ENCODE measurements at places on chromosomes 5 and 9.

DNA sequence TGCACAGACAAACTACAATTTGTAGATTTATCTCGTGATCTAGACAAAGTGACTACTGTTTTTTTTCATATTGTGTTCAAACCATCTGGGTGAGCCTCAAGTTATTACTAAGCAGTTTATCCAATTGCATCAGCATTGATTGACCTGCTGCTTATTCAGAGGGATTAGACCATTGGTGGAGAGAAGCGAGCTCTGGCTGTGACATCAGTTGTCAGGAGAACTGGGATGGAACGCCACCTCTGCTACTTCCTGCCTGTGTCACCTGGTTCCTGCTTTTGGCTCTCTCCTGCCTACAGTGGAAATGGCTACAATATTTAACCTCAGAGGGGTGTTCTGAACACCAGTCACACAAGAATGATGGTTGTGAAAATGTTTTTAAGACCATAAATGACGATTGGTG is 12.1 kb downstream of the NR4A3 start:
- DNase-seq = no peak

DNA sequence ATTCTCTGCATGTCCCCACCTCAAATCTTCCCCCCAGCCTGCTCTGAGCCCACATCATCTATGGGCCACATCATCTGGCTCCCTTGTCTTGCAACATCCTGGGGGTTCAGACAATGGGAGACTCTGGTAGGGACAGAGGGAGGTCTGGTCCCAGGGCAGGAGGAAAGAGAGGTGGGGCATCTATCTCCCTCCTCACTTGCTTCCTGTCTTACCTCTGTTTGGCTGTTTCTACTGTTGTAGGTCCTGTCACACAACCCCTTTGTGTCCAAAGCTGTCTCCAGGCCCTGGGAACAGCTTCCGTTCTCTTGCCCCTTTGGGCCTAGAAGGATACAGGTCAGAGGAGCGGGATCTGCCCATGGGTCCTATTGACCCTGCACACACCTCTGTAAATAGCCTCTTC is 227.2 kb downstream of the NSG2 start:
- no peak for DNase-seq

- DNase-seq = no peak
Observed at GRCh38 chr5:4514067-4514648, 626.0 kb upstream of the ADAMTS16 start.

GRCh38 chr5:89471541-89471940 is 588.6 kb upstream of the MEF2C start:
- no peak for DNase-seq

- DNase-seq = no peak
Observed at GRCh38 chr5:151870820-151871219, 53.8 kb downstream of the GLRA1 start.

- DNase-seq = no peak
Observed at GRCh38 chr5:57664700-57665099, 182.1 kb upstream of the ACTBL2 start.

DNA sequence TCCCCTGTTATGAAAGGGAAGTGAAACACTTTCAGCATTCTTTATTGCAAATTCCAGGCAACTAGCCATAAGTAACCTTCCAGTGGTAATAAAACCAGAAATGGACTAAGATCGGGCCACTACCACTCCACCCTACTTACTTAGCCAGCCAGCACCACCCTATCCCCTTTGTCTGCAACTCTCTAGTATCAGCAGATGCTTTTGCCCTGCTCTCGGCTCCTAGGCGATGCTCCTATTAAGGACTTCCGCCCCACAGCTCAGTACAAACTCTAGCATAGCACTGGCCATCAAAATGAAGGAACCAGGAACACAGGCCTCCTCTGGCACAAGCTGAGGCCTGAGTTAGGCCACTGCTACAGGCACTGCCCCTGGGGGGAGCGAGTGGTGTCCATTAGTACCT is 81.2 kb downstream of the GLDC start:
- no peak for DNase-seq

GRCh38 chr9:5714501-5715401 is 85.8 kb downstream of the RIC1 start:
- no peak for DNase-seq

Measured in stimulated activated CD8-positive, alpha-beta memory T cell treated with anti-CD3 and anti-CD28 coated beads, Interleukin-4, amount 100 ng/mL, for 1 hour (primary cell).